ENCODE measurements at places on chromosomes 1 and 21.
A peak's percentile ranks its signal among the peaks of the same experiment; 100 is the strongest.

- no peak for DNase-seq
Measured at GRCh38 chr1:59081795-59082194, 215.1 kb upstream of the FGGY start.

- DNase-seq = no peak
Measured at GRCh38 chr1:41358131-41359021, 2.9 kb upstream of the FOXO6 start.

DNA sequence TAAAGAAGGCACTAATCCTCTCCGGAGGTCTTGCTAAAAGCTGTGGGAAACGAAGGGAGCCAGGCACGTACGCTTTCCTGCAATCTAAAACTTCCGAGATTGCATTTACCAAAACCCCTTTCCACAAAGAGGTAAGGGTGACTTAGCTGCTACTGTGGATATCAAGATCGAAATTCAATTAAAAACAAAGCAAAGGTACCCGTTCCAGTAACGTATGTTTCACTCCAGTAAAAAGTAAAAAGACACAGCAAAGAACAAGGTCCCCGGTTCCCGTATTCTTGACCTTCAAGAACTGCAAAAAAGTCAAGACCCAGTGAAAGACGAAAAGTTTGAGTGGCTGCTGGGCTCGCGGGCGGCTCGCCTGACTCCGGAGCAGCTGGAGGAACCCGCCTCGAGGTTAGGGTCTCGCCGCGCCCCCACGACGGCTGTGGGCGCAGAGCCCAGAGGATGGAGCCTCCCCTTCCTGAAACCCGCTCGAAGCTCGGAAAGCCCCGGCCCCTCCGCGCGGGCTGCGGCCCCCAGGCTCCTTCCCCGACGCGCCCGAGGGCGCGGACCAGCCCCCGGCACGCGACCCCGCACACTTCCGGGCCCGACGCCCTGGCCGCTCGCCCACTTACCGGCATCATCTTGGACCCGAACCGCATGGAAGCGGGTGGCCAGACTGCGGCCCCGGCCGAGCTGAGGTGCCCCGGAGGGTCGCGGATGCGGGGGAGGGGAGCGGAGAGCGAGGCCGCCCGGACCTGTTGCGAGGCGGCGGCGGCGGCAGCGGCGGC lies 524 bp downstream of the TP53BP2 start:
- DNase-seq = peak; percentile 51

DNA sequence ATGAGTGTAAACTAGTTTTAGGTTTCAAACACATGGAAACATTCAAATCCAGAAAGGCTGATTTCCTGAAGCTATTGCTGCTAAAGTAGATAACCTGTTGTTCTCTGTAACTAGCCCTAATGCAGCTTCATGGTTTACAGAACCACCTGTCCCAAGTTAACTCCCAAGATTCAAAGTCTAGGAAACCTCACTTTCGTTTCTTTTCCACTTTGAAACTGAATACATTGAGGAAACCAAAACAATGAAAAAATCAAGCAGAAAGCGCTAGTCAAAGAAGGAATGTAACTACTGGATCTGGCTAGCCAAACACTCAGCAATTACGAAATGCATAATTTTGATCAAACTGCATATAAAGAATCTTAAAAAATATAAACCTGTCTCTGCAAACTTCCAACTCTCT lies 17.8 kb downstream of the SLC16A1 start:
- peak; percentile 10 for DNase-seq
